ENCODE measurements at places on chromosomes 11 and 22.

DNA sequence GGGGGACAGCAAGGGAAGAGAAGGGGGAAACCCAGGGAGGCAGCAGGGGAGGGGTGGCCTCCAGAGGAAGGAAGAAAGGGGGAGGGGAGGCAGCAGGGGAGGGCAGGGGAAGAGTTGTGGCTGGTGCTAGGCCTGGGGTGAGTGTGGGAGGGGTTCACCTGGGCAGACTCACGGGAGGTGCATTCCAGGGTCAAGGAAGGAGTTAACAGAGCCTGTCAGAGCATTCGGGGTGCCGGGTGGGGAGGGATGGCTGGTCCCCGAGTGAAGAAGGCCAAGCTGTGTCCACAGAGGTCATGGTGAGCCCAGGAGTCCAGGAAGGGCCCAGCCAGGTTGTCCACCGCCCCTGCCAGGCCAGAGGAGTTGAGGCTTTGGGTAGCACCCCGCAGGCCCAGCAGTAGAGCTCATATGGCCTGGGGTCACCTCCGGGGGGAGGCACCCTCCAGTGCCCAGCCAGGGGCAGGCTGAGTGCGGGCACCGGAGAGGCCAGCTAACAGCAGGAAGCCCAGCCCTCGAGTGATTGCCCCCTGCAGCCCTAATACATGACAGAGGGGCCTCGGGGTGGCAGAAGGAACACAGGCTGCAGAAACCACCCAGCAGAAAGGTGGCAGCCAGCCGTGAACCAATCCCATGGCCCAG, 31.1 kb upstream of the PPARA start:
- no peak for DNase-seq

GRCh38 chr11:100684101-100685065, 2.7 kb upstream of the ARHGAP42 start:
- DNase-seq = no peak

- no peak for DNase-seq
Observed at GRCh38 chr11:93585758-93586157, 42.6 kb upstream of the SMCO4 start.

- DNase-seq = no peak
Observed at GRCh38 chr11:95515371-95515770, 274.2 kb downstream of the FAM76B start.

GRCh38 chr22:20864186-20864908, 5.5 kb downstream of the SNAP29 start:
- no peak for DNase-seq

DNA sequence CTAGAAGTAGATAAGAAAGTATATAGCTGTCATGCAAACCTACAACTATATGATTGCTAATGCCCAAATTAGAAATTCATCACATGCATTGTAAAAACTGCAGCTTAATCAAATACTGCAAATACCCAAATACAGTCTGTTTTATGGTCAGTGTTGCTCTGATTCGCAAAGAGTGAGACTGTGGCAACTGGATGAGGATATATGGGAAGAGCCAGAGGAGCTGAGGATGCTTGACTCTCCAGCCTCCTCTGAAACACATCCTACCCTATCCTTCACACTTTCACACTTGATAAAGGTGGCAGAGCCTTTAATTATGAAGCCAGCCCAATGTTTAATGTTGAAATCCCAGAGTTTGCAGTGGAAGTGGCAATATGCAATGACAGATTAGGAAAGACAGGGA, 21.9 kb upstream of the OR2AT4 start:
- DNase-seq = no peak

DNA sequence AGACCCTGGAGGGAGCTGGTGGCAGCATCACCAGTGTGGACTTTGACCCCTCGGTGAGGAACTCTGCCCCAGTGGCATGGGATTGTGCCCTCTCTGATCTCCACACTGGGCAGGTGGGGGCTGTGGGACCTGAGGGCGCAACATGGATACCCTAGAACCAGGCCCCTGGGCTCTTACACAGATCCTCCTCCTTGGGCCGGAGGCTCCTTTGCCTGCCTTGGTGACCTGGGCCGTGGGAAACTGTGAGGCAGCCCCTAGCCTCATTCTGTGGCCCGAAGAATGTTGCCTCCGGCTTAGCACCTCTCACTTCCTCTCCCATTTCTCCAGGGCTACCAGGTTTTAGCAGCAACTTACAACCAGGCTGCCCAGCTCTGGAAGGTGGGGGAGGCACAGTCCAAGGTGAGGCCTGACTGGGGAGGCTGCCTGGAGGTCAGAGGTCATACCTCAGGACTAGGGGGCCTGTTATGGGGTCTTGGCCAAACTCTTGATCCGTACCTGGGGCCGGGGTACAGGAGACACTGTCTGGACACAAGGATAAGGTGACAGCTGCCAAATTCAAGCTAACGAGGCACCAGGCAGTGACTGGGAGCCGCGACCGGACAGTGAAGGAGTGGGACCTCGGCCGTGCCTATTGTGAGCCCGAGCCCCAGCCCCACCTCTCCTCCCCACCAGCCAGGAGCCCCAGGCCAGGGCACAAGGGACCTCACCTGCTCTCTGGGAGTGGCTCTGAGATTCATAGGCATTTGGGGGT, 12.2 kb downstream of the ATG16L2 start:
- no peak for DNase-seq

DNA sequence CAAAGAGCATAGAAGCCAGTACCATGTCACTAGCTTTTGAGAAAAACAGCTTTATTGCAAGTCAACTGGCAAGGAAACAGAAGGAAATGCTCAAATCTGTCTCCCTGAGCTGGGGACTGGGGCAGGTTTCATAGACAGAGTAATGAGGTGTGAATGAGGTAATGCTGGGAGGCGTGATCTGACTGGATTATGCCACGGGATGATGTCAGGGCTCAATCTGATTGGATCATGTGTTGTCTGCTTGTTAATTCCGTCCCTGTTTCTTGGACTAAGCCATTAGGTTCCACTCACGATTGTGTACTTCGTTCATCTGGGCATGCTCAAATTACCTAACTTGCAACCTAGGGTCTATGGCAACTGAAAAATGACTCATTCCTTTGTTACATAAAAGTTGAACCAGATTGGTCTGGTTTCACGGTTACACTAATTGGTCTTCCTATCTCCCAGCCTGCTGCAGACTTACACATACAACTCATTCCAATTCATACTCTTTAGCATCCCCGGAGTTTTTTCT, 20.2 kb upstream of the OR10A5 start:
- no peak for DNase-seq

DNA sequence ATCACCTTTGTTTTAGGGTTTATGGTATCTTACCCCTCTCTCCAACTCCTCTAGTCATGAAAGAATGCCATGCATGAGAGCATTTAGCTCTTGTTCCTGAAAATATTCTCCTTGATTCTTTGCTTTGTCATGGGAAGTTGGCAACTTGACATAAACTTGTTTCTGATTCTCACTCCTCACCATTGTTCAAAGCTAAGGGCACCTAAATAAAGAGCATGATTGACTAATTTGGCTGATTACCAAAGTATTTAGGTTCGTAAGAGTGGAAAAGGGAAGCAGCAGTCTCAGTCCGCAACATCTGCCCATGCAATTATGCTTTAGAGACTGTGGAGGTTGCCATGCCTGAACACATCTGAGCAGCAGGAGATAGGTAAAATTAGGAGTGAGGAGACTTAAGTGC, 26.4 kb downstream of the OR52K1 start:
- no peak for DNase-seq

GRCh38 chr22:48660790-48661740, 1166.6 kb downstream of the BRD1 start:
- no peak for DNase-seq

GRCh38 chr11:97764605-97765004, 1256.1 kb upstream of the CNTN5 start:
- DNase-seq = no peak

- no peak for DNase-seq
Observed at GRCh38 chr11:73186294-73186850, 31.7 kb upstream of the P2RY2 start.

DNA sequence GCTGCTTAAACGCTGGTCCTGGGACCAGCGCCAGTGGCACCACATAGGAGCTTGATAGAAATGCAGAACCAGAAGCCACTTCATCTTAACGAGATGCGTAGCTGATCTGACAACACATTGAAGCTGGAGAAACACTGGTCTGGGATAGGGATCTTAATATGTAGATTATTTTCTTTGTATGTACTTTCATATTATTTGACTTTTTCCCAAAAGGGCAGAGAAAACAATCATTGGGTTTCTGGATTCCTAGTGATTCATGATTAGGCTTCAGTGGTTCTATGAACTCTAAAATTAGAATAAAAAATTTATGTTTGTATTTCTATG, 12.3 kb downstream of the MPEG1 start:
- no peak for DNase-seq

- DNase-seq = no peak
Observed at GRCh38 chr11:10495464-10495786, 40.4 kb downstream of the AMPD3 start.

DNA sequence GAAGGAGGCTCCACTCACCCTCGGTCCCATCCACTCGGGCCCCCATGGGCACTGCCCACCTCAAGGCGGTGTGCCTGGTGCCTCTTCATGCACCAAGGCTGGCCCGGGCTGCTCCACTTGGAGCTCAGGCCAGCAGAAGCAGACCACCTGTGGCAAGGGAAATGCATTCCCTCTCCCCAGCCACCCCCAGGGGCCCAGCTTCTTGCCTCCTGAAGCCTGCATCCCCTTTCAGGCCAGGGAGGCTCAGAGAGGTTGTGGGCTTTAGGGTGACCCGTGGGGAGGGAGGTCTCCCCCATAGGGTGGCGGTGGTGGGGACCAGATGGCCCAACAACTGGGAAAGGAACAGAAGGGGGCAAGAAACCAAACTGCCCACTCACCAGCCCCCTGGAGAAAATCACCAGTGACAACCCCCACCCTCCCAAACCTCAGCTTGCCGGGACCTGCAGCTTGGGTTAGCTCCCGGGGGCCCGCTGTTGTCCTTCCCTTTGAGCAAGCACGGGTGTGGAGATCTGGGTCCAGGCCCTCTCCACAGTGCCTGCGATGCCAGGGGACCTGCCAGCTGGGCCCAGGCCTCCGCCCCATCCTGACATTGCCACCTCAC, 8.4 kb downstream of the CBX6 start:
- DNase-seq = peak; percentile 7

- DNase-seq = no peak
Observed at GRCh38 chr11:14898906-14899305, 6.9 kb upstream of the CYP2R1 start.

DNA sequence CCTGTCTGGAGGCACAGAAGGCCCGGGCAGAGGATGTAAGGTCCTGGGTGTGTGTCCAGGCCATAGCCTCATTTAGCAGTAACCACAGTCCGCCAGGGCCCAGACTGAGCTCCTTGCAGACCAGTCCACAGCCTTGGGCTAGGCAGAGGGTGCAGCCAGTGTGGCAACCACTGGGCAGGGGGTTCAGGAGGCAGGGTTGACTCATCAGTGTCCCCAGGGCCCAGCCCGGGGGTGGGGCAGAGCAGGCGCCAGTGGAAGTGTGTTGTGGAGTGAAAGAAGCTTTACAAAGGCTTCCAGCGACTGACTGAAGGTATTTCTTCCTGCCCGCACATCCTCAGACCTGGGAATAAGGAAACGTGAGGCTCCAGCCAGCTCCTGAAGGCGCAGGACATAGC, 27.7 kb upstream of the WNT11 start:
- DNase-seq = peak; percentile 23

DNA sequence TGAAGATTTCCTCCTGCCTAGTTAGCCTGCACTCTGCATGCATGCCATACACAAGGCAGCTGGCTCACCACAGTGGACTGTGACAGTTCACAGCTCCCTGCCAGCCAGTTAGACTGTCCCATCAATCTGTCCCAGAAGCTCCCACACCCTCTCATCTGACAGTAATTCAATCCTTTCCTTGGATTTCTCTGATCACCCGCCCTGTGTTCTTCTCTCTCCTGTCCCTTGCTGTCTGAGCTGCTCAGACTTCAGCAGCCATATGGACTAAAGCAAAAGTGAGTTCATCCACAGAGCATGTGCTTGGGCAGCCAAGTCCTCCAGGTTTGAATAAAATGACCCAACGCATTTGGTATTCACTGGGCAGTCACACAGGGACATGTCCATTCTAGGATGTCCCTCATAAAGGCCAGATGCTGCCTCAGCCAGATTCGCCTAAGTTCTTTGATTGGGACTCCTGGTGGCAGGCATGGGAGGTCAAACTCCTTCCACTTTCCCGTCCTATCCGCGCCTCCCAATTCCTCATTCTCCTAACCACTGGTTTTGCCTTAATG, 54.5 kb upstream of the ZBTB44 start:
- DNase-seq = no peak

- no peak for DNase-seq
Observed at GRCh38 chr11:27532652-27533325, 26.2 kb upstream of the LIN7C start.

DNA sequence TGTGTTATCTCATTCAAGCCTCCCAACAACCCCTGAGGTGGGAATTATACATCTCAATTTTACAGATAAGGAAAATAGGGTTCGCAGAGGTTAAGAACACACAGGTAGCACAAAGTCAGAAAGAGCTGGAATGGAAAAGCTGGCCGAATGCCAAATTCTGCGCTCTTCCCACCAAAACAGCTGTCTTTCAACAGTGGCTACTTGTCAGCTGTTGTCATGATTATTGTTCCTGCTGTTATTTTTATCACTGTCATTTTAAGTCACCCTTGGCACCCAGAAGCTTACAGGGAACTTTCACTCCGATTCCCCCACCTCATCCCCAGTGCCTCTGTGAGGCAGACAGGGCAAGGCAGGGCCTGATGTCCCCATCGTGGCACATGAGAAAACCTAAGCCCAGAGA, 74.5 kb upstream of the CSNK2A3 start:
- DNase-seq = no peak

DNA sequence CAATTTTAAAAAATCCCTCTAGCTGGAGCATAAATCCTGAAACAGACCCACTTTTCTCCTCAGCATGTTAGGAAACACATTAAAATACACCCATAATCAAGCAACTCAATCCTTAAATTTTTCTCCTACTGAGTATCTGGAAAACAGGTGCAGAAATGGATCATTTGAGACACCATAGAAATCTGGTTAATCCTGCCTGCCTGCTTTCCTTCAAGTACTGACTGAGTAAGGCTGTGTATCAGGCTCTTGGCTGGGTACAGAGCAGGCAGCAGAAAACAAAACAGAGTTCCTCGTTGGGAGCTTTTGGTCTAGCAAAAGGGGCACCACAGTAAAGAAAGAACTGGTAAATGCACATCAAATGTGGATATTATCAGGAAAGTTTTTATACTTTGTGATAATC, 1.9 kb downstream of the KCNQ1OT1 start:
- no peak for DNase-seq

DNA sequence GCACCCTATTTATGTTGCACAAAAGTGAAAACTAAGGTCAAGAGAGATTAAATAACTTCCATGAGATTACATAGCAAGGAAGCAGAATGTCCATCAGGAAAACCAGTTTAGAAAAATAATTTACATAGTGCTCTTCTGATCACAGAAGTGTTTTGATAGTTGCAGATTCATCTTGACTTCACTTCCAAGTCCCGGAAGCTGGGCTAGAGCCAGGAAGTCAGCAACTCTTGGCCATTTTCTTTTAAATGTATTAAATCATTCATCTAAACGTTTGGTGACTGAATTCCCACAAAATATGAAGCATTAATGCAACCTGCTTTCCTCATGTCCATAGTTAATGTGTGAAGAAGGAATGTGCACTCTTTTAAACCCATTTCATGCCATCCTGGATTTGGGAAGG, 29.7 kb downstream of the APLP2 start:
- no peak for DNase-seq

GRCh38 chr11:39174196-39174595, 2285.3 kb downstream of the LRRC4C start:
- no peak for DNase-seq

- DNase-seq = no peak
Observed at GRCh38 chr22:26737262-26737661, 79.9 kb downstream of the MIAT start.

Data from stimulated activated naive CD8-positive, alpha-beta T cell treated with anti-CD3 and anti-CD28 coated beads, Interleukin-15, amount 100 ng/mL, for 72 hours (primary cell).